Activated gamma-delta T cell (primary cell): ENCODE measurements at places on chromosomes 16 and 17.

DNA sequence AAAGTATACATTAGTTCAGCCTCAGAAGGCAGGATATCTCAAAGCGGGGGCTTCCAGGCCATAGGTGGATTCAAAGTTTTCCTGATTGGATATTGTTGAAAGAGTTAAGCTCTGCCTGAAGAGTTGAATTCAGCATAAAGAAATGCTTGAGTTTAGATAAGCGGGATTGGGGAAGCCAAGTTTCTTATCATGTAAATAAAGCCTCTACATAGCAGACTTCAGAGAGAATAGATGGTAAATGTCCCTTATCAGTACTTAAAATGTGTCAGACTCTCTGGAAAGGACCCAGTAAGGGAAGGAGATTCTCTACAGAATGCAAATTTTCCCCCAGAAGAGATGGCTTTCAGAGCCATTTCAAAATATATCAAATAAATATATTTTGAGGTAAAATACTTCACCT is 423.5 kb downstream of the SHISA9 start:
- no peak for DNase-seq

DNA sequence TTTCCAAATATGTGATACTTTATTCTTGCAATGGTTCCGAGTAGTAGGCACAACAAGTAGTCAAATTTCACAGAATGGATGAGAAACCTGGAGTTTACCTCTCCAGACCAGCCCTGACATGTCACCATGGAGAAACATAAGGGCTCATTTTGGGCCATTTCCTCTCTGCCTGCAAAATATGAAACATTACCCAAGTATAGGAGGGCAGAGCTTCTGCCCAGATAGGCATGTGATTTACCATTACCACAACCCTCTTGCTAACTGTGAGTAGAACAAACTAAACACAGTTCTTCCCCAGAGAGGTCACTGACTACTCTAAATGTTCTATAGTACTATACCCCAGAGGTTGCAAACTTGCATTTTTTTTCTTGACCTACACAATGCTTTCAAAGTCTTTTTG is 15.7 kb upstream of the KPNB1 start:
- no peak for DNase-seq

- DNase-seq: no peak
These were observed 15.5 kb upstream of the NATD1 start for GRCh38 chr17:21268596-21269188.

DNA sequence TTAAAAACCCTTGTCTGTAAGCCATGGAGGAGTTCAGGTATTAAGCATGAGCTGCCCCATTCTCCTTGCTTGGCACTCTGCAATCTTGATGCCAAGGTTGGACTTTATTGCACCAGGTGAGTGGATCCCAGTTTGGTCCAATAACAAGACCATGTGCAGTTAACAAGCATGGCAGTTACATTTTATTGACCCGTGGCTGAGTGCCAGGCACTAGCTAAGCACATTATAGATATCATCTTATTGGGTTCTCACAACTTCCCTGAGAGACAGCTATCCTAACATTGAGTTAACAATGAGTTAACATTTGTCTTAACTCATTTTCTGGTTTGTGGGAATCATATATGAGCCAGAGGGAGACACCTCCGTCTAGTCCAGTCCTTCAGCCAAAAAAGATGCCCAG is 21.8 kb downstream of the LYRM9 start:
- DNase-seq: no peak

DNA sequence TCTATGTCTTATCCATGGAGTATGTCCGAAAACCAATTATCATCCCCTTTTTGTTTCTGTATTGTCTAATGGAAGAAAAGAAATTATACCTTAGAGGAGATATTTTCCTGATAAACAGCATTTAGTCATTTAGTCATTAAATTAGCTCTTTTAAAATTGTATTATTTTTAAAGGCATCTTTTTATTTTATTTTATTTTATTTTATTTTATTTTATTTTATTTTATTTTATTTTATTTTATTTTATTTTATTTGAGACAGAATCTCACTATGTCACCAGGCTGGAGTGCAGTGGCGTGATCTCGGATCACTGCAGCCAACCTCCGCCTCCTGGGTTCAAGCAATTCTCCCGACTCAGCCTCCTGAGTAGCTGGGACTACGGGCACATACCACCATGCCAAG is 559.1 kb downstream of the CDH13 start:
- DNase-seq: no peak

- DNase-seq: no peak
These were observed 163.5 kb upstream of the CDH11 start for GRCh38 chr16:65285128-65286048.

DNA sequence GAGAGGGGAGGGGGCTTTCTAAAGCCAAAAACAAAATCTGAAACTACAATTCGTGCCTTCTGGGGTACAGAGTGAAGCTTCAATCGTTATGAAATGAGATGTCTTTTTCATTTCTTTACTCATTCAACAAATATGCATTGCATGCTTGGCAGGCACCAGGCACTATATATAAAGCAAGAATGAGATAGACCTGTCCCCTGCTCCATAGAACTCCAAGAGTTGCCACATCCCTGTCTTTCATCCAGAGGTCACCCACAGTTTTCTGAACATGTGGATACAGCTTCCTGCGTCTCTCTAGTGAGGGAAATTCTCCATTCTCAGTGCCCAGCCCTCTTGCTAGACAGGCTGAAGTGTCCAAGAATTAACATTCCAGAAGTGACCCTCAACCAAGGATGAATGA is 343.2 kb upstream of the MAF start:
- no peak for DNase-seq

GRCh38 chr16:71629278-71630016 is 3.5 kb downstream of the MARVELD3 start:
- DNase-seq: no peak

- DNase-seq: no peak
These were observed 48.9 kb downstream of the GTF3C1 start for GRCh38 chr16:27500801-27501200.

DNA sequence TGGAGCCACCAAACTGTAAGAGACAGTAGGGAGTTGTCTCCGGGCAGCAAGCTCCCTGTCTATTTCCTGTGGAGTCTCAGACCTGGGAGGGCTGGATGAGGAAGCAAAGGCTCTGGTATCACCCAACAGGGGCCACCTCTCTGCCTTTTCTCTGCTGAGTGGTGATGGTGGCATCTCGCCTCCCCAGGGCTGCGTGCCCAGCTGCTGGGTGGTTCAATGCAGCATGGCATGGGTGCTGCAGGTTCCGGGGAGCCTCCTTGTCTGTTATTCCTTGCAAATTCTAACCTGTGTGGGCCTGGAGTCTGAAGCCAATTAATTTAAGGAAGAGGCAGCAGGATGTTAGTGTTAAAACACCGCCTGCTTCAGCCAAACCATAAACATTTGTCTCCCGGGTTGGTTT is 78.2 kb downstream of the CCDC182 start:
- no peak for DNase-seq

- no peak for DNase-seq
These were observed 112.6 kb upstream of the IRX5 start for GRCh38 chr16:54817940-54818574.

- DNase-seq: no peak
These were observed 5.6 kb upstream of the CIITA start for GRCh38 chr16:10871157-10871991.

DNA sequence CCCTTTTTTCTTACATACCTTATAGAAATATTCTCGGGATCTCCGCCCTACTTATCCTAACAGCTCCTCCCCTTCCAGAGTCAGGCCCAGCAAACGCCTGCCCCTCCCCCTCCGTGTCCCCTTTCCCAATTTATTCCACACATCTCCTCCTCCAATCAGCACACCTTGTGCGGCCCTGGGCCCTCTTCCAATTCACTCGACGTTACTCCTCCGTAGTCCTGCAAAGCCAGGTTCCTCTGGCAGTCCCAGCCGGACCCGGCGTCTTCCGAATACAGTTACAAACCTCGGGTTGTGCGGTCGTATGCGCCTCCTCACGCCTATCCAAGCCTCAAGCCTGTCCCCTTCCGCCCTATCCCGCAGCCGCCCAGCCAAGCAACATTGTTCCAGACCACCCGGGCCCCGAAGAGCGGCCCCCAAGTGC is 677 bp downstream of the CBX1 start:
- DNase-seq: no peak

DNA sequence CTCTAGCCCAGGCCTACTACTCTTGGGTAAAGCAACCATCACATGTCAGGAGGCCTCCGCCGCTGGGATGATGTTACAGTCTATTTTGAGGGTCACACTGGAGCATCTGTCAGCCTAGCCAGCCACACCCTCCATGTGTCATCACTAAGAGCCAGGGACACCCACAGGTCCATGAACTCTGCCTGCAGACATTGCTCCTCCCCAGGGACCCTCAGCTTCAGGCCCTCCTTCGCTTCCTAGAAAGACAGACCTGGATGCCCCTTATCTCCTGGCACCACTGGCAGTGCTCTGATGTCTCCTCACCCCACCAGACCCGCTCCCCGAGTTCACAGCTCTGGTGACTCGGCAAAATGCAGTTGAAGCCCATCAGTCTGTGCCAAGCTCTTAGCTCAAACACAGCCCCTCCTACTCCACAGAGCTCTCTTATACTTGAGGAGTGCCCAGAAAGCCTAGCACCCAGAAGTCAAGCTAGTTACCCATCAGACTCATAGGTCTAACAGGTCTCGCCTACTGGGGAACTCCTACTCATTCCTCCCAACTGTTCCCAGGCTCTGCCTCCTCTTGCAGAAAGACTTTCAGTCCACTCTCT is 5.9 kb downstream of the RANBP10 start:
- no peak for DNase-seq

DNA sequence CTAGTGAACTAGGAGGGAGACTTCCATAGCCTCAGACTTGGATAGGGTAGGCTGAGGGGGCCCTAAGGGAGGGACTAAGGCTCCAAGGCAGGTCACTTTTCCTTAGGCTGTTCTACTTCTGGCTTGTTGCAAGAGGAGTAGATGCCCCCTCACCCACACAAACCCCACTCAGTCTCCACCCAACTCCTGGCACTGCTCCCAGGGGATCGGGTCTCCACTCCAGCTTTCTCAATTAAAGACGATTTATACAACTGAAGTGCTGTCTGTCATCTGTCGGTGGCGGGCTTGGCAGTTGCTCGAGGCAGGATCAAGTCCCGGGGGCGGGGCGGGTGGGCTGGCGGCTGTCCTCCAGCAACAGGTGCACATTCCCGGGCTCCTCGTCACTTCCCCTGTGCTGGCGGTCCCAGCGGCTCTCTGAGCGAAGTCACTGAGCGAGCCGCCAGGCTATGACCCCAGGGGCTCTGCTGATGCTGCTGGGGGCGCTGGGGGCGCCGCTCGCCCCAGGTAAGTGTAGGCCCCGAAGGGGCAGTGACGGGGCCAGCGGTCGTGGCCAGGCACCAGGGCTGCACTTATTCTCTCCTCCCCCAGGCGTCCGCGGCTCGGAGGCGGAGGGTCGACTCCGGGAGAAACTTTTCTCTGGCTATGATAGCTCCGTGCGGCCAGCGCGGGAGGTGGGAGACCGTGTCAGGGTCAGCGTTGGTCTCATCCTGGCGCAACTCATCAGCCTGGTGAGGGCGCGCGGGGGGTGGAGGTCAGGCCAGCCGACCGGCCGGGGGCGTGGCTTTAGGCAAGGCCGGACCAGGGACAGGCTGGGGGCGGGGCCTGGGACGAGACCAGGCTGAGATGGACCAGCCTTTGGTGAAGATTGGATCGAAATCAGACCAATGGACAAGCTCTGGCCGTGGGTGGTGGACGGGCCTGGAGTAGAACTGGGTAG is at the start of gene CHRNB1:
Gene CHRNB1 (plus strand): TSS at position 380 of the 937 bp plus-strand sequence. CDS start 67 bp downstream, at position 447.
- DNase-seq: no peak

DNA sequence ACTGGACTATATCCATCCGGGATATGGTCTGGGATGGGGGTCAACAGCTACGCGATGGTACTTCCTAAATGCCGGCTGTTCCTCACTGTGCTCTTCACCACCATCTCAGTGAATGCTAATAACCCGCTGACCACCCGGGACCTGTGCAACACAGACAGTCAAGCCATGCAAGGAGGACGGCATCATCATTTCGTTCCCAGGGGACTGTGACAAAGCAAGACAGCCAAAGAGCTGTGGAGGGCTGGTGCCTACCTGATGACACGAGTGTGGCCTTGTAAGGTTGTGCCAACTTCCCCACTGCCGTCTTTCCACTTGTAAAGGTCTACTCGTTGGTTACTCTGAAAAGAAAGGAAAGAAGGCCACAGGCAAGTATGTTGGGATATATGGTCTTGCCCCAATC is 33.7 kb downstream of the WDR59 start:
- no peak for DNase-seq

GRCh38 chr17:76207275-76208059 is 32.8 kb downstream of the RNF157 start:
- DNase-seq: no peak

DNA sequence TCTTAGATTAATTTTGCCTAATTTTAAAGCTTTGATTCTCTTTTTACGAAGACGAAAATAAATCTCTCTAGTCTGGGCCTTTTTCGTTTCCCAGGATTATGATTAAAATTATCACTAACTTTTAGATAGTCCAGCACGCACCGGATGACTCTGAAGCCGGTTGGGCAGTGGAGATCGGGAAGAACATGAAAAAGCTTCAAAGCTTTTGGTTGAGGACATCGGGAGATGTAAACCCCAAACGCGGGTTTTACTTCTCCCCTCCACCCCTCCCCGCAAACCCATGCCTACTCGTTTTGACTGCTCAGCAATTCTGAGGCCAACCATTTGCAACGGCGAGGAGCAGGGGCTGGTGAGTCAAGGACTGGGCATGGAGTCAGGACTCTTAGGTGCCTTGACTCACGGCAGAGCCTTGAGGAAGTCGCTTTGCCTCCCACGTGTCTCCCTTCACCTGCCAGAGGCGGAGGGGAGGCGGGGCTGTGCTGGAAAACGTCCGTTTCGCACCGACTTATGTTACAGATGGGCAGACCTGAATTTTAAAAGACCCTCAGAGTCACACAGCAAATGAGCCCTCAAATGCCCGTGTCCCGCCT is 989 bp upstream of the DUSP14 start:
- DNase-seq: no peak

DNA sequence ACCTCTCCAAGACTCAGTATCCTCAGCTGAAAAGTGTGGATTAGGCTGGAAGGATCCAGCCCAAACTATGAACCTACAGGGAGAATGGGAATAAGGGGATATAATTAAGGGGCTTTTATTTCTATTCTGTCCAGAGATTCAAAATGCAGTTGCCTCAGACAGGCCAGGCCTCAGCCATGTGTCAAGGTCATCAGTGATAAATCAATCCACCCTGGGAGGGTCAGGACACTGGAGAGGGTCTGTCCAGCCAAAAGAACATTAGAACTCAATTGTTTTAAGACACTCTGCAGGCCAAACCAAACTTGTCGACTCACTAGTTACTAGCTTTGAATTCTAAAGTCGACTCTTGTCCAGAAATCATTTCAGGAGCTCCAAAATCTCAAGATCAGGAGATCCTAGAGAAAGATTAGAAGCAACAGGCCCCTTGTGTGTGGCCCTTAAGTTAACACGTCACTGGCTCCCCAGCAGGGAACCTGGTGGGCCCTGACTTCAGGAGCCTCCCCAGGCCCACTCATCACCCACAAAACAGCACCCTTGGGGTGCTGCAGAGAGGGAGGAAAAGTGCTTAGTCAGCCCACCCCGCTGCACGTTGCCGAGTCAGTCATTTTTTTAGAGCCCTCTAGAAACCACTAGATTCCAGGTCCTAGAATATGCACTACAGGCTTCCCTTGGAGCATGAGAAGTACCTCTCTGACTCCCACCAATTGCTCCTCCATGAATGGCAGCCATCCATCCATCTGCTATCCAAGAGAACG is 156.8 kb downstream of the XYLT1 start:
- DNase-seq: no peak
